ENCODE measurements at places on chromosomes 2 and 18.
A peak's percentile ranks its signal among the peaks of the same experiment; 100 is the strongest.

DNA sequence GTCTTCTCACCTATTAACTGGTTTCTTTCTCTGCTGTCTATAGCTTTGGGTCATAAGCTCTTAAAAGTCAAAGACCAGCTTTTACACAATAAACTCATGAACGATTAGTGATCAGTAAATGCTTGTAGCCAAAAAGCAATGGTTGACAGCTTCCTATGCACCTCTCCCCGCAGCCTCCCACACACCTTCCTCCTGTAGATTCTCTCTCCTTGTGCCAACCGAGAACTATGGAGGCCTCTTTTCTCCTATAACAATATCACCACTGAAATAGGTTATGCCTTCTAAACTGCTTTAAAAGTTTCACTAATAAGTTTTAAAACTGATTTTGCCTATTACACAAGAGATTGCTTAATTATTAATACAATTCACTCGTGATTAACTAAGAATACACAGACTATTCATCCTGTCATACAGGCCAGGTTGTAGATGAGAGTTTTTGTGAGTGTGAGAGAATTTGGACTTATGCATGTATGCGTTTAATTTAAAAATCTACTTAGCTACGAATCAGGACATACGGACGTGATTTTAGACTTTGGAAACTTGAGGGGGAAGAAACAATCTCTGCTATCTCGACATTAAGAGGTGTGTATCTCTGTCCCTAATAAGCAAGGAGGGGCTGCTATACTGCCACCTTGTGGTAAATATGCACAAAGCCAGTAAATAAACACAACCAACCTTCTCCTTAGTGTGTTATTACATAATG, 229.1 kb upstream of the RBBP8 start:
- no peak for DNase-seq

DNA sequence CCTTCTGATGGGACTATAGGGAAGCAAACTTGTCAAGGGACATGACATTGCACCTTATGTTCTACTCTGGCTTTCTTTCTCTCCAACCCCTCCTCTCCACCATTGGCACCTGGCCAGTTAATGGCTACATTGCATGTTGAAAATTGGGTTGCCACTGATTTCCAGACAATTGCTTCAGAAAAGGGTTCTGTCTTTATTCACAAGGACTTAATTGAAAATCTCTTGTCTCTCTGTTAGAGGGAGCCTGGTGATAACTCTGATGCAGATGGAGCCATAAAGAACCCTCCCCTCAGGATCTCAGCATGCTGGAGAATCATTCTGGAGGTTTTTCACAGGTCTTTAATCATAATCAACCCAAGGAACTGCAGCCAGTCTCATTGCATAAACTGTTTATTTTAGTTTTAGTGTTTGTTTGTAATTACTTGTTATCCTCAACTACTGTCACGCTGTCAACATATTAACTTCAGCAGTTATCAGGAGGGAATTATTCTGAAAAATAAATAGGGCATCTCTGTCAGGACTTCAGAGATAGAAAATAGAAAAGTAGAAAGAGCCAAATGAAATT, 316.8 kb downstream of the RIT2 start:
- no peak for DNase-seq

- peak; percentile 42 for DNase-seq
Observed at GRCh38 chr2:37585295-37585908, 86.0 kb downstream of the CDC42EP3 start.

GRCh38 chr2:11117776-11118175, 37.5 kb upstream of the SLC66A3 start:
- no peak for DNase-seq

DNA sequence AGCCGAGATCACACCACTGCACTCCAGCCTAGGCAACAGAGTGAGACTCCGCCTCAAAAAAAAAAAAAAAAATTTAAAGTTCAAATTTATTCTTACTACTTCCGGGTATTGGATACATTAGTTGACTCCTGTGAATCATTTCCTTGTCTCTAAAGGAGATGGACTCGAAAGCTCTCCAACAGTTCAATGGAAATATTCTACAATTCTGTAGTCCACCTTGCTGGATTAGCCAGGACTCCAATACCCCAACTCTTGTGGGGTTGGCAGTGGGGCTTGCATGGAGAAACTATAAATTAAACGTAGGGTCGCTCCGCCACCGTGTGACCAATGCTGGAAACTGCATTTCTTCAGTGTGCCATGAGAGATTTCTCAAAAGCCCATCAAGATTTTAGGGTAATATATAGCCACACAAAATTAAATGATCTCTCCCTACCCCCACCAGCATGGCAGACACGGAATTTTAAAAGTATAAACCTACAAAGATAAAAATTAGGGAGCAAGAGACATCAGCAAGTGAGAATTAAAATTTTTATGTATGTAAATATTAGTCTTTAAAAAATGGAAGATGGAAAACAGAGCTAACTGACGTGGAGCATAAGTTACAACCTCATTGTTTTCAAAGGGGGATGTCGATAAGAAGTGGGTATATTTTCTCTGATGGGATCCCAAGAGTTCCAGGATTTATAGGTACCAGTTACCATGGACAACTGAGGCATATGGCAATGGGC, 27.8 kb upstream of the GAREM2 start:
- peak; percentile 77 for DNase-seq

DNA sequence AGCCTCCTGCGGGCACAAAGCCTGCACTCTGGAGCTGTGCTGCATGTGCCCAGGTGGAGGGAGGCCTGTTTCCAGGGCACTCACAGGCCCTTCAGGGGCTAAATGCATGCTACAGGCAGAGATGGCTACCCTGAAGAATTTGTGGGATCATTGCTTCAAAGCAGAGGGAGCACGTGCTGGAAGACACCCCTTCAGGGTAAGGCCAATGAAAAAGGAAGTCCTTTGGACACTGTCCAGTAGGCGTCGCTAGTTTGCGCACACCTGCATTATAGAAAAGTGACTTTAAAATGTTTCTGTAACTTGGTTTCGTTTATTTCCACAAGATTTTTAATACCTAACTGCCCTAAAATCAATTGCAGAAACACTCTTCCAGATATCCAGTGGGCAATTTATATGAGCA, 325.3 kb downstream of the ZNF516 start:
- no peak for DNase-seq

- no peak for DNase-seq
Observed at GRCh38 chr2:188787021-188787657, 187.0 kb upstream of the COL3A1 start.

GRCh38 chr2:10597956-10598355, 91.8 kb downstream of the NOL10 start:
- DNase-seq: no peak

- no peak for DNase-seq
Observed at GRCh38 chr2:102544182-102544581, 71.2 kb downstream of the SLC9A4 start.

GRCh38 chr2:196971574-196972279, 45.2 kb upstream of the PGAP1 start:
- DNase-seq: no peak

Measured in stimulated activated CD8-positive, alpha-beta memory T cell treated with anti-CD3 and anti-CD28 coated beads, Interleukin-4, amount 100 ng/mL, for 48 hours (primary cell).